Stimulated activated CD4-positive, alpha-beta T cell treated with anti-CD3 and anti-CD28 coated beads, Interleukin-4, amount 100 ng/mL, for 4 hours (primary cell): ENCODE measurements at places on chromosomes 11 and 22.

- no peak for DNase-seq
Observed at GRCh38 chr11:102513869-102514268, 16.7 kb downstream of the MMP7 start.

- no peak for DNase-seq
Observed at GRCh38 chr11:65787649-65788622, 1.1 kb downstream of the OVOL1 start.

DNA sequence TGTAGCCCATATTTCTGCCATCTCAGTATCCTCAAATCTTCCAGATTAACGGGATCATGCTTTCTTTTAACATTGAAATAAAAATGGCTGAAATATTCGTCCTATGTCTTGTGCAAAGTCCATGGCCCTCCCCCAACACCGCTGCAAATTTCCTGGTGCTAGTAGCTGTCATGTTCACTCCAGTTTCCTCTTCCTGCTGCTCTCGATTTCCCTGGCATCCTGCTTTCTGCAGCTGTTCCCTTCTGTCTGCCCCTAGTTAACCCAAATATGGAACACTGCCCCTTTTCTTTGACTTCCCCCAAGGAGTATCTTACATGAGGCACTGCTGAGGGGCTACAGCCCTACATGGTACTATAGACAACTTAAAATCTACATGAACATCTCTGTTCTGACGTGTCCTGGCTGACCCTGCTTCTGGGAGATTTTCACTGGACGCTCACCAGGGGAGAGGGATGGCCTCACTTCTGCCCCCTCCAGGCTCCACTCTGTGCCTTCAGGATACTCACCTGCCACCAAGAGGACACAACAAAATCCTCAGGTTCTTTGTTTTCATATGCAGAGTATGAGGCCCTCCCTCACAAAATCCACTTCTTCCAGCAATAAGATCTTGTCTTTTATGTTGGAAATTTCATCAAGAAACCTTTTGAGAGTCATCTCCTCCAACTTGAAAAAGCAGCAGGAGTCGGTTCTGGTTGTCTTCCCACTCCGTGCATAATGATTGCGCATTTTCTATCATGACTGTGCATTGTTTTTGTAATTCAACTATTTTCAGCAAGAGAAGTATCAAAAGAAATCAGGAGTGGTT is 29.5 kb upstream of the SCUBE2 start:
- no peak for DNase-seq

DNA sequence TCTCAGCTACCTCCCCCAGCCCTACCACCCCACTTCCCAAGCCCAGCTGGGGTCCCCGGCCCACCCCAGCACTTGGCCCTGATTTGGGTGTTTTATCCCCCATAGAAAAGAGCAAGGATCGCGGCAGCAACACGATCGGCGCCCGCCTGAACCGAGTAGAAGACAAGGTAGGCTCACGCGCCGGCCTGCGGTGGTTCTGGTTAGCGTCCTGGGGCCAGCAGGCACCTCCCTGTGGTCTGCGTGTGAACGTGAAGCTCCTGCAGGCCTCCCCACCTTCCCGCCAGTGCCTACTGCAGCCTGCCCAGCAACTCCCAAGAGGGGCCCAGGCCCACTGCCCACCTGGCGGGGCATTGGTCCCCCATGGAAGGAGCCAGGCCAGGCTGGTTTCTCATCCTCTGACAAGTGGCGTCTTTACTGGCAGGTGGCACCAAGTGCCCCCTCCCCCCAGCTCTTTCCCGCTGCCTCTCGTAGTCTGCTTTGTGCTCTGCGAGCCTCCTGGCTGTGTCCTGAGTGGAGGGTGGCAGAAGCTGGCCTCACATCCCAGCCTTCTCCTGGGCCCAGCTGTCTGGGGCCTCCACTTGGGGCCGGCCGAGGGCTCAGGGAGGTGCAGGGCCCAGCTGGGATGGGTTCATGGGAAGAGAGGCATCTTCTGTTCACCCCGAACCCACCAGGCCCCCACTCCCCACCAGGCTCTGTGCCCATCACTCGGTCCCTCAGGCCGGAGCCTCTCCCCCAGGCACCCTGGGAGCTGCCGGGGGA is 78.3 kb upstream of the KCNQ1OT1 start:
- no peak for DNase-seq

- no peak for DNase-seq
Observed at GRCh38 chr11:72962084-72962483, 147.9 kb downstream of the ATG16L2 start.

- DNase-seq = no peak
Observed at GRCh38 chr11:132464003-132464342, 1068.3 kb downstream of the OPCML start.

DNA sequence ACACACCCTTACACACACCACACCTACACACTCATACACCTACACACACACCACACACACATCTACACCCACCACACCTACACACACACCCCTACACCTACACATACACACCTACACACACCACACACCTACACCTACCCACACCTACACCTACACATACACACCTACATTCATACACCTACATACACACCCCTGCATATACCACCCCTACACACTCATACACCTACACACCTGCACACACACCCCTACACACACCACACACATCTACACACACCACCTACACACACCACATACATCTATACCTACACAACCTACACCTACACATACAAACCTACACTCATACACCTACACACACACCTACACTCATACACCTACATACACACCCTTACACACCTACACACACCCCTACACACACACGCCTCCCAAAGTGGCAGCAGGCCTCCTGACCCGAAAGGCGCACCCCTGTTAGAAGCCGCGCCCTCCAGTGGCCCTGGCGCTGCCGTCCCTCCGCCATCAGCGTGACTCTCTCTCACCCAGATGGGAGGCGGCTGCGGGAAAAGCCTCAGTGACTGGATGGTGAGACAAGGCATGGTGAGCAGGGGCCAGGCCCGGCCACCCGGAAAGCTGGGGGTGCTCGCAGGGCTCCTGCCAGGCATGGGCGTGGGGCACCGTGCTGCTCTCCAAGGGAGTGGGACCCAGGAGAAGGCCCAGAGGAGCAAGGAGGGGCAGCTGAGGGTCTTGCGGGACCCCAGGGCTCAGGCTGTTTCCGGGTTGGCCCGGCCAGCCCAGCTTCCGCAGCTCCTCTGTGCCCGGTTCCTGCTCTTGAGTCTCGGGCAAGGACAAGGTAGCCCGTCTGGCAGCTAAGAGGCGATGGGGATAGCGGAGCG is 37.0 kb upstream of the HMOX1 start:
- no peak for DNase-seq

GRCh38 chr11:109309153-109309552 is 112.8 kb upstream of the C11orf87 start:
- no peak for DNase-seq

DNA sequence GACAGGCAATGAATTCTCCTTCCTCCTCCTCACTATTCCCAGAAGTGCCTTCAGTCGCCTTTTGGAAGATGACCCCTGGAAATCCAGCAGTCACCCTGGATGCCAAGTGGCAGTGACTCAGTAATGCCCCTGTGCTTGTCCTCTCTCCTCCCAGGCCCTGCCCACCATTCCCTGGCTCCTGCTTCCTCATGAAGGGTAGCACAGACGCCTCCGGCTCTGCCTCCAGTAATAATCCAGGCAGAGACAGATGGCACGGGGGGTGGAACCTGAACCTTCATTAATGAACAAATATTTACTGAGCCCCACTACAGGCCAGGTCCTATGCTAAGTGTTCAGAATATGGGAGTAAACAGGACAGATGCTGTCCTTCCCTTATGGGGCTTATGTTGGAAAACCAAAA is 23.2 kb downstream of the SYT13 start:
- DNase-seq = no peak

DNA sequence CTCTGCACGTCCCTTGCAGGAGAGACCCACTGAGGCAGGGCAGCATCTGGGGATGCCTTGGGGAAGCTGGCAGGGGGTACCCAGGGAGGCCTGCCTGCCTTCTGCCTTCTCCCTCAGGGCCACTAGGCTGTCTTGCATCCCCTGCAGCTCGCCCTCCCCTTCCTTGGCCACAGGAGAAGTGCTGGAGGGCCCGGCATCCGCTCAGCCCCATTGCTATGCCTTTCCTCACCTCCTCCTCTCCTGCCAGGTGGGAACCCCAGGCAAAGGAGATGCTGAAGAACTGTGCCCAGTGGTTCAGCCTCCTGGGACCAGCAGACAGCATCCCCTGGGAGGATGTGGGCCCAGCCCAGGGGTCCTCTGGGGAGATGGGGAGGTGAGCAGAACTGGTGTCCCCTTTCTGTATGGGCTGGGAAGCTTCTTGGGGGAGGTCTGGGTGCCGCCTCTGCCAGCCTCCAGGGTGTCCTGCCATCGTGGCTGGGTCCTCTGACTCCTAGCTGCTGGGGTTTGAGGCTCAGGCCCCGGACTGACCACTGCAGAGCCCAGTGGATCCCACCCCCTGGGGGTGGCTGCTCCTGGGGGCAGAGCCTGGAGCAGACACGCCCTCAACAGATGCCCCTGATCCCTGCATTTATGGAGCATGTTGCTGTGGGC is 20.6 kb downstream of the MRGPRG start:
- DNase-seq = no peak

GRCh38 chr11:121566279-121567168 is 113.8 kb upstream of the SORL1-AS1 start:
- no peak for DNase-seq
